ENCODE measurements at places on chromosomes 12 and 14. TPM values are rescaled to one million over a fixed set of nuclear protein-coding genes. Genes with fewer than 3 reads are reported as not detected.

Gene HOXC12
- not detected for polyA plus RNA-seq

- no peak for DNase-seq
Measured at GRCh38 chr12:68180792-68181744, 21.5 kb upstream of the IFNG start.

DNA sequence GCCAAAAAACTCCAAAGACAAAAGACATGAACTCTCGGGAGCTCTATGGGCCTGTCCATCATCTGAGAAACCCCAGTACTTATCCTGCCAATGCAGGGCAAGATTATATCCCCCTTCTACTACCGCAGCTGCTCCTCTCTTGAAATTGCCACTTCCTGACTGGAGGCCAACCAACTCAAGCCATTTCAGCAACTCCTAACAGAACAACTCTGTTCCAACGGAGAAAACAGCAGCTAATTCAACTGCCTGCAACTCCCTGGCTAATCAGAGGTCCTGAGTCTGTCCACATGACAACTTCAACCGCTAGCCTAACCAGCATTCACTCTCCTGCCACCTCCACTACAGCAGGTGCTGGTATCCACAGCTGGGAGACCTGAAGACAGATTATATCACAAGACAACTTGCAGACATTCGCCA is 24.1 kb downstream of the CEP83 start:
- no peak for DNase-seq

- DNase-seq, result no peak
Measured at GRCh38 chr12:63889721-63890509, 45.4 kb downstream of the SRGAP1 start.

DNA sequence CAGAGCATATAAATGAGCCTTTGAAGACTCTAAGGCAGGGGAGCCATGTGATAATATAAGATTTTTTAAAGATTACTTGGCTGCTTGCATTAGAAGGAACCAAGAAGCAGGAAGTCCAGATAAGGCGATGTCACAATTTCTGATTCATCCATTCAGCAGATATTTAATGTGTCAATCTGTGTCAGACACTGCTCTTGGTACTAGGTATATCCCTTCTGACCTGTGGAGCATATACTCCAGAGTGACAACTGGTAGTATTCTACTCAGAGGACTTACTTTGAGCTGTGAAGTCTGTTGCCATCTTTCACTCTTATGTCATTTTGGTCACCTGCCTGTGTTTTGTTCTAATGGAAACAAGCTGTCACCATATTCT is 10.7 kb downstream of the EID3 start:
- no peak for DNase-seq

GRCh38 chr12:88562846-88563582 is 17.3 kb downstream of the KITLG start:
- no peak for DNase-seq

GRCh38 chr12:112185093-112185923 is 59.9 kb downstream of the TRAFD1 start:
- DNase-seq, result no peak

DNA sequence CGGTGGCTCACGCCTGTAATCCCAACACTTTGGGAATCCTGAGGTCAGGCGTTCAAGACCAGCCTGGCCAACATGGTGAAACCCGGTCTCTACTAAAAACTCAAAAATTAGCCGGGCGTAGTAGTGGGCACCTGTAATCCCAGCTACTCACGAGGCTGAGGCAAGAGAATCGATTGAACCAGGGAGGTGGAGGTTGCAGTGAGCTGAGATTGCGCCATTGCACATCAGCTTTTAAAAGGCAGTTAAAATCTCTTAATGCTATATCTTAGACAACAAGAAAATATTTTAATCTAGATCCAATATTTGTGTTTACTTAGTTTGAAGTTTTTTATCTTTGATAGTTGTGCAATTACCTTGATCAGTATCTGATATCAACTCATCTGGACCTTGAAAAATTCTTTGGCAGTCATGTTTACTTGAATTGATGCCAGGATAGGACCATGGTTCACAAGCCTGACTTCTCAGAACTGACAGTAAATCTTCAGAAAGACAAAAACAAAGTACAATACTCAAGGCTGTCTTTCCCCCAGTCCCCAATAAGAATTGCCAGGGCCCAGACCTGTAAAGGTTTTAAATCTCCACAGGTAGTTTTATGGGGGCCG is 135.0 kb upstream of the AEBP2 start:
- DNase-seq, result no peak

DNA sequence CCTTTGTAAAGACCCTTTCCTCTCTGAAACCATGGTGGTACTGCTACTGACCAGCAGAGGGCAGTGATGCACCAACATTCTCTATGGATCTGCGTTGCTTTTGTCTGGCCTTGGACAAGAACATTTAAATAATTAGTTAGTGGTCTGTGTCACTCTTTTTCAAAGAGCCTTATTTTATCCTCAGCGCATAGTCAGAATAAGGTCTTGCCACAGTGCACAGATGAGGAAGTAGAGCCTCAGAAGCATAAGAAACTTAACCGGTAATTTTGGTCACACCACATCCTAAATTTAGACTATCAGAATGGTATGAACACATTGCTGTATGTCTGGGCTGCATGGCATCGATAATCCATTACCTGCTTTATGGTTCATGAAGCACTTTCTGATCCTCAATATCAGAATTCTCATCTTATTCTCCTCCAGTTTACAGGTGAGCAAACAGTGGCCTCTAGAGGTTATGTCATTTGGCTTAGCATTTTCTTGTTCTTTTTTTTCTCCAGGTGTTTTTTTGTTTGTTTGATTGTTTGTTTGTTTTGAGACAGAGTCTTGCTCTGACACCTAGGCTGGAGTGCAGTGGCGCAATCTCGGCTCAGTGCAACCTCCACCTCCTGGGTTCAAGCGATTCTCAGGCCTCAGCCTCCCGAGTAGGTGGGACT is 23.7 kb upstream of the IFT81 start:
- peak; percentile 79 for DNase-seq

- DNase-seq, result no peak
Measured at GRCh38 chr12:57816855-57817151, 1.7 kb downstream of the AVIL start.

DNA sequence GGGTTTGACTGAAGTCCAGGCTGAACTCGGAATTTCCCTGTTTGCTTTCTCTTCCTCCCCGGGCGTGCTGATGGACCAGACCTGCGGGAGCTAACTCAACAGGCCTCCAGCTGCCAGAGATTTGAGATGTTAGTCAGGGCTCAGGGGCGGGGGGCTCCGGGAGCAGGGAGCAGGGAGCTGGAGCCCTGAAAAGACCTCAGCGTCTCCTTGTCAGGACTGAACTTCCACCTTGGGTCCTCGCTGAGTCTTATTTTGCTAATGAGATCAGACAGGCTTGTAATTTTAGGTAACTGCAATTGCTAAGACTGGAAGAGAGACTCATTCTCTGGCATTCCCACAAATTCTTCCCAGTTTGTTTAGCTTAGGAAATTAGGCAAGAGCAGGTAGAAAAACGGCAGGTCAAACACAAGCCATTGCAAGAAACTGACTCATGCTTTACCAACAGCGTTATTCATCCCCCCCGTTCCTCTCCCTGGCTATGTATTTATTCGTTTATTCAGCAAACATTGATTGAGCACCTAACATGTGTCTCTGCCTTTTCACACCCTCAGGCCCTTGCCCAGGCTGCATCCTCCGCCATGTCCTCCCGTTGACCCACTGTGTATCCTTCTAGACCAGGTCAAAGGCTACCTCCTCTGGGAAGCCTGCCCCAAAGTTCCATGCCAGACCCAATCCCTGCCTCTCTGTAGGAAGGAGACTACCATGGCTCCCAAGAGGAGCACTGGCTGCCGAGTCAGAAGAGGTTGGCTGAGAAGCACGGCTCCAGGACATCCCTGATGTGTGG is 80.4 kb upstream of the DIO3 start:
- DNase-seq, result no peak

Gene REP15
- polyA plus RNA-seq, result 4.6 TPM

- DNase-seq, result no peak
Measured at GRCh38 chr14:77026166-77026929, 2.2 kb downstream of the IRF2BPL start.

DNA sequence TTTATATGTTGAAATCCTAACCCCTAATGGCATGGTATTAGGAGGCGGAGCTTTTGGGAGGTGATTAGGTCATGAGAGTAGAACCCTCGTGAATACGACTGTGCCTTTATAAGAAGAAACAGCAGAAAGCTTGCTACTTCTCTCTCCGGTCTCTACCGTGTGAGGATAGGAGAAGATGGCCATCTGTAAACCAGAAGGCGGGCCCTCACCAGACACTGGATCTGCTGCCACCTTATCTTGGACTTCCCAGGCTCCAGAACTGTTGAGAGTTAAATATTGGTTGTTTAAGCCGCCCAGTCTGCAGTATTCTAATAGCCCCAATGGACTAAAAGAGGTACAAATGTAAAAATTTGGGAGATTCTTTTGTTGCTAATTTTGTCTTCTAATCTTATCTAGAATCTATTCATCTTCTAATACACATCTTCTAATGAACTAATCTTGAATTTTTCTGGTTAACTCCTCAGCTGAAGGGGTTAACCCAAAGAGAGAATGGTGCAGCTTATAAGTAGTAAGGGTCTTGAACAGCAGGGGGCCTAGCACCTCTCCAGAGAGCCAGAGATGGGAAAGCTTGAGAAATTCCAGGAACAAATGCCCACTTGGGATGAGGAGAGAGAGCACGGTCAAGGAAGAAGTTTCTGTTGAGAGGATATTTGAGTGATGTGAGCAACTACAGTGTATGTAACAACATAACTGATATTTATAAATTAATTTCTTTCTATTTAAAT is 264.0 kb upstream of the GRIP1 start:
- no peak for DNase-seq

Gene RNASE1
- polyA plus RNA-seq, result 127 TPM

DNA sequence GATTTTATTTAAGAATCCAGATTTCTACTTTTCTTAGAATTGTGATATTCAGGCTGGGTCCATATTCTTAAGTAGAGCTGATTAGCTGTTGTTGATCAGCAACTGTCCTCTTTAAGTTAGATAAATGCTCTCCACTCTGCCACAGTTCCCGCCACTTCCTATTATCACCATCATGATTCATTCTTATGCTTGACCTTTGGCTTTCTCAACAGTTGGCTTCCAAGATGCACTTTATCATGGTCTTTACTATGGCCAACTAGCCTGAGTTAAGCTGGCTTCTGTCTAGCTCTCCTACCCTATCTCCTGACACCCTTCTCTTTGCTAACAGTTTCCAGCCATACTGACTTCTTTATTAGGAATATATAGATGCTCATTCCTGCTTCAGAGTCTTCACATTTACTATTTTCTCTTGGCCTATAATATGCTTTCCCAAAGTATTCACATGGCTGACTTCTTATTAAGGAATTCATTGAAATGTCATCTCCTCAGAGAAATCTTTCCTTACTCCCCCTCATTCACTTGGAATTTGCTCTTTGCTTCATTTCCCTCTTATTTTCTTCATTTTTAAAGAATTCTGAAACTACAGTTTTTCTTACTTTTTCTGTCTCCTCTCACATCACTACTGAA is 149.0 kb upstream of the IGF1 start:
- no peak for DNase-seq

Gene CPSF2
- polyA plus RNA-seq, result 59.1 TPM

GRCh38 chr12:121520586-121521086 is 60.2 kb downstream of the KDM2B start:
- DNase-seq, result no peak

Gene MSRB3
- 19.4 TPM for polyA plus RNA-seq

DNA sequence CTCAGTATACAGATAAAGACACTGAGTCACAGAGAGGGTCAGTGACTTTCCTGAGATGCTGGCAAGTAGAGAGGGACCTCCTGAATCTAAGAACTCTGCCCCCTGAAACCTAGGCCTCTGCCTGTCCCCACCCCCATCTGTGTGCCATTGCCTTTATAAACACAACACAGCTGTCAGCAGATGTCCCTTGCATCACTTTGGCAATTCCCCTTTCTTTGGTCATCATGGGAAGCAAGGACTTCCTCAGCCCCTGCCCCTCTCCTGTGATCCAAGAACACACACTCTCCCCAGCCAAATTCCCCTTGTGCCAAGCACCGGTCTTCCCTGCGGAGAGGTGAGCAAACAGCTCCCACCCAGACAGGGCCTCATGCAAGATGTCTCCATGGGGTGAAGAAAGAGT is 8.3 kb downstream of the TSPAN11 start:
- no peak for DNase-seq

DNA sequence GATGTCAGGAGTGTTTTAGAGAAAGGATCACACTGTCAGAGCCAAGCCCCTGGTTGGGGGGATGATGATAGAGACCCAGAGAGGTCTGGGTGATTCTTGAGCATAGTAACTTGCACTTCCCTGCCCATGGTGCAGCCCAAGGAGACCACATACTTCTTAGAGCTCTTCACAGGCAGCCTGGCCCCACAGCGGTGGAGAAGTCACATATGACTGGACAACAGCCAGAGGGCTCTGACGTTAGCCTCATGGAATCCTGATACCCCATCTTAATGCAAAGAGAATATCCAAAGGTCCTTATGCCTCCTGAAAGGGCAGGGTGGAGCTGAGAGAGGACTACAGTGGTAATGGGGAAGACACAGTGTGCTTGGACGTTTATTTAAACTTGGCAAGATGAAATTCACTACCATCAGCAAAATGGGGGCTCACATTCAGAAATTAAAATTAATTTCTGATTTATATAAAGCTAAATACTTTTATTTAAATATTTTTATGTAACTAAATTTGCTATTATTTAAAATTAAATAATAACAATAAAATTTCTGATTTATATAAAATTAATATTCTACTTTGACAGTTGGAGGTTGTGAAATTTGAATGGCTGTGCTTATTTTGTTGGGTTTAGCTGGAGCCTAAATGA is 131.3 kb downstream of the KTN1 start:
- DNase-seq, result no peak

- no peak for DNase-seq
Measured at GRCh38 chr12:50720501-50720900, 43.4 kb upstream of the ATF1 start.

GRCh38 chr14:59691266-59691665 is 114.7 kb upstream of the CCDC175 start:
- no peak for DNase-seq

DNA sequence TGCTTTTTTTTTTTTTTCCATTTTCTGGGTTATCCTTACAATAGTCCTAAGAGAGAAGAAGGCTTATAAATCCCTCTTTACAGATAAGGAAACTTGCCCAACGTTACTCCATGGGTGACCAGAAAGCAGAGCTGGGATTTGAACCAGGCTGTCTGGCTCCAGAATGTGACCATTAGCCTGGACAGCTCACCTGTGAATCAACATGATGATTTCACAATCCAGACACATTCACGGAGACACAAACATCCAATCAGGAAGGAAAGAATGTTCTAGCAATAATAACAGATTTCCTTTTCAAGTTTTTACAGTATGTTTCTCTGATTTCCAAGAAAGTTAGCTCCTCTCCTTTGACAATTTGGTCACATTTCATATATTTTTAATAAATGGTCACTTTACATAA is 118.3 kb downstream of the GALC start:
- no peak for DNase-seq

DNA sequence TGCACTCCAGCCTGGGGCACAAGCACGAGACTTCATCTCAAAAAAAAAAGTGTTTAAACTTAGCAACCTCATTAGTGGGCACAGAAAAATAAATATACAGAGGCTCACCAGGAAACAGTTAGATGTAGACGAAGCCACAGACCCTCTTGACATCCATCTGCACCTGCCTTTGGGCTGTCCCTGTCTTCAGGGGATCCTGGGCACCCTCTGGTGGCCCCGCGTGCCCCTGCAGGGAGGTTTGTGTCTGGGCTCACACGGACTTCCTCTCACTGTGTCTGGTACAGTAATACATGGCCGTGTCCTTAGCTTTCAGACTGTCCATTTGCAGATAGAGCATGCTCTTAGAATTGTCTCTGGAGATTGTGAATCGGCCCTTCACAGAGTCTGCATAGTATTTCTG is 916.5 kb downstream of the TMEM121 start:
- no peak for DNase-seq

GRCh38 chr12:71731439-71732356 is 23.0 kb upstream of the RAB21 start:
- no peak for DNase-seq

Gene STRAP
- polyA plus RNA-seq, result 174 TPM

Gene PGF
- 11.4 TPM for polyA plus RNA-seq

Gene PLBD1
- 41.6 TPM for polyA plus RNA-seq

Data from renal pelvis (tissue), 12 donors.